NCI-H1930 (cell line): ENCODE measurements at places on chromosomes 1 and 21.

DNA sequence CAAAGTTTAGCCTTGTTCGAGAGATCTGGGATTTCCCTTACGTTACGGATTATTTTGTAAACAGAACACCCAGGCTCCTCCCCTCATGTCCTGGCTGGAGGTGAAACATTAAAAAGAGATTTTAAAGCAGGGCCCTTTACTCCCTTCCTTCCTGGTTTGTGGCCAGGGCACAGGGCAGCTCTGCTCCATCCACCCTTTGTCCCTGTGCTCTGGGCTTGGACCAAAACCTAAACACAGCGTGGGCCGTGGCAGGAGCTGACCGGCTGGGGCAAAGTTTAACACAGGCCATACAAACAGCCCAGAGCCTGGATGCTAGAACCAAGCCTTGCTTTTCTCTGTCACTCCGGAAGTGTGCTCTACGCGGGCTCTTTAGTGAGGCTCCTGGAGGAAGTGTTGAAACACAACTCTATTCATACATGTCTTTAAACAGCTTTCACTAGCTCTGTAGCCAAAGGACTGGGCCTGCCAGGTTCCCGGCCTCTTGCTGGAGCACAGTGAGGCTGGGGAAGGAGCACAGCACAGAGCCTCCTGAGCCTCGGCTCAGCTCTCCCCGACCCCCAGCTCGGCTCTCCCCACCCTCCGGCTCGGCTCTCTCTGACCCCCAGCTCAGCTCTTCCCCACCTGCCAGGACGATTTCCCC, 84.7 kb downstream of the PDE9A start:
- DNase-seq, result no peak

- DNase-seq, result no peak
Measured at GRCh38 chr1:86468501-86468977, at the start of gene CLCA1. CLCA1 (plus strand) TSS chr1:86468927; CDS start chr1:86468972, 45 bp downstream.

GRCh38 chr1:31432592-31433395, 19.8 kb downstream of the SERINC2 start:
- DNase-seq, result no peak

- DNase-seq, result no peak
Measured at GRCh38 chr1:15406614-15407559, 2.8 kb upstream of the EFHD2 start.
